RPMI8226 (cell line): ENCODE measurements at places on chromosomes 1 and 21.
A peak's percentile ranks its signal among the peaks of the same experiment; 100 is the strongest.

GRCh38 chr1:167076136-167076710, 14.0 kb downstream of the GPA33 start:
- DNase-seq = no peak

DNA sequence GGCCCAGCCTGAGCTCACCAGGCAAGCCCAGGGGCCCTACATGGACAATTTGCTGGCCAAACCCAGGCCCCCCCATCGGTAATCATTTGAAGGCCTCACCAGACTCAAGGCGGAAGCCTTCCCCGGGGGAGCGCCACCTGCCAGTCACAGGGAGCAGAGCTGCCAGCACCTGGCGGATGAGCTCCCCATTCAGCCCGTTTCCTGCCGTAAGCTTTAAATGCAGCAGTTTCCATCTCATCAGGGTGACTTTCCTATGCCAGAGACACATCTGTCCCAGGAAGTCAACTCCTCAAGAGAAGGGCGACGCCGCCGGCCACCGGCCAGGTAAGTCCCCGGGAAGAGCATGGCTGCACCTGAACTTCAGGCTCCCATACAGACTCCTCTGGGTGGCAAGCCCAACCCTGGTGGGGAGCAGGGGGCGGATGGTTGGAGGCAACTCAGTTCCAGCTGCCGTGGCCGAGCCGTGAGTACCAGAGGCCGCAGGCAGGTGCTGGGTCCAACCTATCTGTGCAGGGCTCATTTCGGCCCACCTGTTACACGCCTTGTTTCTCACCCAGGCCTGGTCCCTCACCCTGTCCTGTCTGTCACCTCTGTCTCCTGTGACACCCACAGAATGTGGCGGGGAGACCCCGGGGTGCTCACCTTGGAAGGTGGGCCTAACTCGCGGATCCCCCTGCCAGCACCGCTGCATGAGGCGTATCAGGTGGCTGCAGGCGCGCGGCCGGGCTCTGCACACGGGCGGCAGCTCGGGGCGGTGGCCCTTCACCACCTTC, 20.7 kb downstream of the RIPK4 start:
- no peak for DNase-seq

GRCh38 chr1:175185903-175186302, 6.7 kb downstream of the KIAA0040 start:
- DNase-seq = no peak

DNA sequence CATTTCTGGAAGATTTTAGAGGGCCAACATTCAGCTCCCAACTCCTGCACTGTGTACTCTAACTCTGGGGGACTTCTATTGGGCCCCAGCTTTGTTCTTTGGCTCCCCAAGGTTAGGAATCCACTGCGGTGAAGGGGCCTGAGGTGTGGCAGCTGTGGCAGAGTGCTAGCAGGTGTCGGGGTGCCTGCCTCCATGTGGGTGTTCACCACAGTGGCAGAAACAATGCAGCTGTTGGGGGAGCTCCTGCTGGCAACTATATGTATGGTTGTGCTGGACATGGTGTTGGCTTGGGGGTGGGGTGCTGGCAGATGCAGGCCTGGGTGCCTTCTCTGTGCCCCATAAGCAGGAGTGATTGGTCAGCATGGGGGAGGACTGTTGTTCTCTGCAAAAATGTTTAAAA, 95.5 kb downstream of the ST6GALNAC3 start:
- no peak for DNase-seq

DNA sequence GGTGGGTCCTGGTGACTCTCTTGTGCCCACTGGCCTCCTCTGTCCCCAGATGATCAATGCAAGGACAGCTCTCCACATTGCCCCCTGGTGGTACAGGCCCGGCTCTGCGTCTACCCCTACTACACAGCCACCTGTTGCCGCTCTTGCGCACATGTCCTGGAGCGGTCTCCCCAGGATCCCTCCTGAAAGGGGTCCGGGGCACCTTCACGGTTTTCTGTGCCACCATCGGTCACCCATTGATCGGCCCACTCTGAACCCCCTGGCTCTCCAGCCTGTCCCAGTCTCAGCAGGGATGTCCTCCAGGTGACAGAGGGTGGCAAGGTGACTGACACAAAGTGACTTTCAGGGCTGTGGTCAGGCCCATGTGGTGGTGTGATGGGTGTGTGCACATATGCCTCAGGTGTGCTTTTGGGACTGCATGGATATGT, 10.8 kb downstream of the ADAMTSL4 start:
- peak; percentile 87 for DNase-seq

DNA sequence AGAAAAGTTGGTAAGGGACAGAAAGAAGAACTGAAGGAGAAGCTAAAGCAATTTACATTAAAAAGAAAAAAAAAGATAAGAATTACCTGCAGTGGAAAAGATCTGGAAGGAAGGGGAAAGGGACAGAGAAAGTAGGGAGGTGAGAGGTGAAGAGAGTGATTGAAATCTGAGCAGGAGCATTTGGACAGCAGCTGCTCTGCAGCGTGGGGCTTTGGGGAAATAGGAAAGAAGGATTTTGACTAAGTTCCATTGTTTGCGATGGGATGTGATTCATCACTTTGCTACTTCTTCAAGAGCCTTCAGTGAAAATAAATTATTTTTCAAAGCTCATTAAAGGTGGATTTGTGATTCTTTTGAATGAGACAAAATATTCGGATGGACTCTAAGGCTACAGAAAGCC, 26.1 kb upstream of the NMNAT2 start:
- DNase-seq = no peak

GRCh38 chr1:18066576-18066975, 41.0 kb upstream of the IGSF21 start:
- DNase-seq = no peak

GRCh38 chr1:203867802-203868201, 6.4 kb downstream of the SNRPE start:
- DNase-seq = no peak

DNA sequence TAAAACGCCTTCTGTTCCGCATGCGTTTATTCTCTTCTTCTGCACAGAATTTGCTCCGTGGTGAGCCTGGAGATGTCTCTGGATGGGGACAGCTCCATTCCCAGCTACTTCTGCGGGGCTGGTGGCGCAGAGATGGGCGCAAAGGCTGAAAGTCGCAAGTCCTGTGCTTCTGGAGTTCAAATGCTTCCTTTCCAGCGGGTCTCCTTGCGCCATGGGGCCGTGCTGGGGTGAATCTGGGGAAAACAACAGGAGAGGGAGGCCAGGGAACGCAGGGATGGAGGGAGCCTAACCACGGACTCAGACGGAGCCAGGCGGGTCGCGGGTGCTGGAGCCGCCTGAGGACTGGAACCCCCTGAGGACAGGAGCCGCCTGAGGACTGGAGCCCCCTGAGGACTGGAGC, 2.9 kb upstream of the OR2T12 start:
- DNase-seq = no peak
